ENCODE measurements at places on chromosomes 3 and 15. TPM values are rescaled to one million over a fixed set of nuclear protein-coding genes. Genes with fewer than 3 reads are reported as not detected.

DNA sequence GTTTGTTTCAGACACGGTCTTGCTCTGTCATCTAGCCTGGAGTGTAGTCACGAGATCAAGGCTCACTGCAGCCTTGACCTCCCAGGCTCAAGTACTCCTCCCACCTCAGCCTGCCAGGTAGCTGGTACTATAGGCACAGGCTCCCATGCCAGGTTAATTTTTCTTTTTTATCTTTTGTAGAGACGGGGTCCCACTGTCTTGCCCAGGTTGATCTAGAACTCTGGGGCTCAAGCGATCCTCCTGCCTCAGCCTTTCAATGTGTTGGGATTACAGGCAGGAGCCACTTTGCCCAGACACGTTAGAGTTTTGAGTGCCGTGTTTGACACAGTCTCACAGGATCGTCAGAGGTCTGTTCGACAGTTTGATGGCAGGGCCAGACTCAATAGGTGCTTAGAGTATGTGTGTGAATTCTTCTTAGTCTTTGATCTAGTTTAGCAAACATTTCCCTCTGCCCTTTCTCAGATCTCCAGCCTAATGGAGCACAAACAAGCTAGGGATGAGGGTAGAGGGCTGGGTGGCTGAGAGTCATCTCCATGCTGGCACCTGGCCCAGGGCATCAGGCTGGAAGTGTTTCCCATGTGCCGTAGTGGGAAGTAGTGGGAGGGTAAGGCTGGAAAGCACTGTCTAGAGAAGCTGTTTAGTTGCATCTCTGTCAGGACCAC, 66.1 kb upstream of the DLG1 start:
- no peak for DNase-seq
- no peak overlapping the region for H3K27ac ChIP-seq
- no peaks in the 10 kb centered on the region for H3K27me3 ChIP-seq
- H3K4me1 ChIP-seq = peaks cover 24% of the 10 kb centered on the region
- H3K36me3 ChIP-seq = peaks cover 4% of the 10 kb centered on the region

DNA sequence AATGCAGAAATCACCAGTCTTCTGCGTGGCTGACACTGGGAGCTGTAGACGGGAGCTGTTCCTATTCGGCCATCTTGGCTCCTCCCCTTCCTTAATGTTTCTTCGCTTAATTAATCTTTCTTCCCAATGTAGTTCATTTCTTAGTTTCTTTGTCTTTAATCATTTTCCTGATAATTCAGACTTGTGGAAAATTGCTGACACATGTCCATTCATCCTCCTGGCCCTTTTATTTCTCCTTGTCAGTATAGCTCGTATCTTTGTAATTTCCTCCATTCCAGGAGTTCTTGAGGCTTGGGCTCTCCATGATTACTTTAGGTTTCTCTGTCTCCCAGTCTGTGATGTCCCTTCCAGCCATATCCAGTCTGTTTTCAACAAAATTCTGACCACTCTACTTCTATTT, 98.7 kb downstream of the UBE2E2 start:
- DNase-seq = no peak
- no peaks in the 10 kb centered on the region for H3K36me3 ChIP-seq
- no peak overlapping the region for H3K4me3 ChIP-seq
- peak overlapping the region; percentile 20 for H3K27ac ChIP-seq
- no peaks in the 10 kb centered on the region for H3K27me3 ChIP-seq

DNA sequence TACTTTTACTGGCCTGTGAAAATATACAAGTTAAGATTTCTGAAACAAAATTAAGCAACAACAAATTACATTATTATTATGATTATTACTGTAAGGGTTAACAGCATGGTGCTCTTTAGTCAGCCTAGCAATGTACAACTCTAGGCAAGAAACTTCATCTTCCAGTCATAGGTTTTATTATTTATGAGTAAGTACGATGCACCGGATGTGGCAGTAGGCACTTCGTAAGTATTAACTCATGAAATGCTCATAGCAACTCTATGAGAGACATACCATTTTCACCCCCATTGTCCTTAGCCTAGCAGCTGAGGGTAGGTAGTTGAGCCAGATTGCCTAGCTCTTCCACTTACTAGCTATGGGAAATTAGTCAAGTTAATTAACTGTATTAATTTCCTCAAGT, 68.0 kb upstream of the PTPRG start:
- H3K4me1 ChIP-seq = no peaks in the 10 kb centered on the region
- no peak for DNase-seq
- H3K36me3 ChIP-seq = no peaks in the 10 kb centered on the region

SCAANT1 gene
- total RNA-seq = not detected

DNA sequence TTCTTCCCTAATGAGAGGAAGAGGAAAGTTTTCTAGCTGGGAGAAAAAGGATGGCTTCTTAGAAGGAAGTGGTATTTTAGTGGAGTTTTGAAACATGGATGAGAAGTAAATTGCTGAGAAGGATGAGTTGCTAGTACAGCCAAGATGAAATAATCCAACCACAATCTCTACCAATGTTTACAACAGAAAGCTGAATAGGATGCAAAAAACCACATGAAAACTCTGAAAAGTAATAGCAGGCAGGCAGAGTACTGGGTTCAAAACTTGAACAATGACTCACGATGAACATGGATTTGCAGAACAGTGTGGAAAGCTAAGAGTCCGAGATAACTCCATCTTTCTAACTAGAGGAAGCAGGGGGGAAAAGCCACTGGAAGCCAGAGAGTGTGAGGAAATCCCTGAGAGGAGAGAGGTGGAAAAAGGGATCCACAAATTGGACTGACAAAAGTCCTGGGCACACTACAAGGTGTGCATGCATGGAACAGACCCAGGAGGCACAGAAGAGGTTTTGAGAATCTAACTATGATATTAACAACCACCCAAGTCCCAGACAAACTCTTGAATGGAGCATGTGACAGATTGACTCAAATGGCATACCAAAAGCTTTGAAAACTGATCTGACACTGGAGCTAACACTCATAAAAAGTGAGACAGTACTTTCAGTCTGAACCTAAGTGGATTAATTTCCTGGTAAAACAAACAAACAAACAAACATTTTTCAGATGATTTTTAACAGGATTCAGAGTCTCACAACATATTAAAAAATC, 76.7 kb downstream of the ST6GAL1 start:
- no peak overlapping the region for H3K4me3 ChIP-seq
- H3K4me1 ChIP-seq = no peaks in the 10 kb centered on the region
- no peaks in the 10 kb centered on the region for H3K27me3 ChIP-seq
- H3K27ac ChIP-seq = no peak overlapping the region
- no peak for DNase-seq
- no peaks in the 10 kb centered on the region for H3K36me3 ChIP-seq

- no peaks in the 10 kb centered on the region for H3K36me3 ChIP-seq
- H3K4me3 ChIP-seq = no peak overlapping the region
- DNase-seq = no peak
- no peak overlapping the region for H3K27ac ChIP-seq
These were observed 1390.9 kb upstream of the CADM2 start for GRCh38 chr3:83567935-83568334.

- H3K36me3 ChIP-seq = no peaks in the 10 kb centered on the region
- no peak for DNase-seq
- H3K27ac ChIP-seq = no peak overlapping the region
- H3K4me1 ChIP-seq = peaks cover 9% of the 10 kb centered on the region
- no peaks in the 10 kb centered on the region for H3K27me3 ChIP-seq
These were observed 86.3 kb upstream of the ATP13A5 start for GRCh38 chr3:193464889-193465288.

ADAMTS7 gene
- 1.4 TPM for total RNA-seq

- no peak for DNase-seq
- H3K4me1 ChIP-seq = no peaks in the 10 kb centered on the region
- H3K36me3 ChIP-seq = no peaks in the 10 kb centered on the region
These were observed 234.0 kb downstream of the RPLP1 start for GRCh38 chr15:69686626-69687025.

DNA sequence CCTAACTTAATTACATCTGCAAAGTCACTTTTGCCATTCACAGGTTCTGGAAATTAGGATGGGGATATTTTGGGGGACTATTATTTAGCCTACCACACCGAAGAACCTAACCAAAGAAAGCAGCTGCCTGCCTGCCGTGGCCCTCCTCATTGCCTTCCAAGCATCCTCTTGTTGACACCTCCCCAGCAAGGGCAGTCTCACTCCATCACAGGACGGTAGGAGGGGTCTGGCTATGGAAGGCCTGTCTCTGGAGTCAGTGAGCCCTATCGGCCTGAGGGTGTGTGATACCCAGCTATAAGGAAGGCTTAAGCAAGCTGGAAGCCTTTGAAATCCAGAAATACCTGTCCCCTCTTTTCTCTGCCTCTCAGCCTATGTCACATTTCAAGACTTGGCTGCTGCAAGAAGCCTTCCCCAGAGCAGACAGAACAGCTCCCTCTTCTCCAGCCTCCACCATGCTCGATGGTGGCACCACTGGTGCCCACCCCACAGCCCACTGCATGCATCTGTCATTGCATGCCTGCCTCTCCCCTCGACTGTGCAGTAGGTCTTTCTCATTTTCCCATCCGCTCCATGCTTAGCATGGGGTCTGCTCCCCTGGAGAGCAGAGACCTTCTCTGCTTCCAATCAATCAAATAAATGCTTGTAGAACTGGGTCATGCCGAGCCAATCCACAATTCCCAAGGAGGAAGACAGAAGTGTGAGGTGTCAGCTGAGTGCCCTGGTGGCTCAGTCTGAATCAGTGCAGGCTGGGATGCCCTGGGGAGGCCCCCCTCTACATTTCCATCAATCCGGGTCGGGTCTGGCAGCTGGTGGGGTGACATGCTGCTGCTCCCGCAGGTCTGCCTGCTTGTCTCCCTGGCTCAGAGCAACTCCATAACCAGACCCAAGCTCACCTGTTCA, 23.9 kb upstream of the LOXL1 start:
- peaks cover 87% of the 10 kb centered on the region for H3K27me3 ChIP-seq
- DNase-seq = no peak
- no peak overlapping the region for H3K27ac ChIP-seq

All from Calu3 (cell line).